Activated CD4-positive, alpha-beta T cell treated with anti-CD3 and anti-CD28 coated beads for 1 hour (primary cell): ENCODE measurements at places on chromosomes 3 and 15.

DNA sequence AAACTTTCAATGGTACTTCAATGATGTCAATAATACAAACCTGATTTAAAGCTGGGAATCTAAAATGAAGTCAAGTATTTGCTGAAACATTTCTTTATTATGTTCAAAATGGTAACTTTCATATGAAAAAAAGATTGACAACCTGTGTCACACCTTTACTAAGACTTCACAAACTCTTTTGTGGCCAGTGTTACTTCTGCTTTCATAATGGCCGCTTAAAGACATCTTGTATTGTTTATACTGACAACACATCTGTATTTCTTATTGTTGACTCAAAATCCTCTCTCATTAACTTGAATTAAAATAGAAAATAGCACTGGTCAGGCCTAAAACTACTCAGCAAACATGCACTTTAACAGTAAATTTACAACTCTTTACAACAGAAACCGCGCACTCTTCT, 312.3 kb upstream of the CNTN6 start:
- no peak for DNase-seq

DNA sequence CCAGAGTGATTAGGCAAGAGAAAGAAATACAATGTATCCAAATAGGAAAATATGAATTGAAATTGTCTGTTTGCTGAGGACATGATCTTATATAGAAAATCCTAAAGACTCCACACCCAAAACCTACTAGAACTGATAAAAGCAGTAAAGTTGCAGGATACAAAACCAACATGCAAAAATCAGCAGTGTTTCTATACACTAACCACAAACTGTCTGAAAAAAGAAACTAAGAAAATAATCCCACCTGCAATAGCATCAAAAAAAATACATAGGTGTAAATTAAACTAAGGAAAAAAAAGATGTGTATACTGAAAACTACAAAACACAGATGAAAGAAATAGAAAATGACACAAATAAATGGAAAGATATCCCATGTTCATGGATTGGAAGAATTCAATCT, 203.6 kb upstream of the SETMAR start:
- no peak for DNase-seq

DNA sequence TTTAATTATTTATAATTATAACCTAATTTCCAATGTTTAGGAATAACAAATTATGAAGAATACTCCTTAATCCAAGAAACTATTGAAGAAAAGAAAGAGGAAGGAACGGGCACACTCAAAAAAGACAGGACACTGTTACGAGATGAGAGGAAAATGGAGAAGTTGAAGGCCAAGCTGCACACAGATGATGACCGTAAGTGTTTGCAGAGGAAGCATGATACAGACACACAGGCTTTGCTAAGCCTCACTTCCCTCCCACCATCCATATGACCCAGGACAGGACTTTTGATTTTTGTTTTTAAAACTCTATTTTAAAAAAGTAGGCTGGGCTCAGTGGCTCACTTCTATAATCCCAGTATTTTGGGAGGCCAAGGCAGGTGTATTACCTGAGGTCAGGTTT, 389.4 kb upstream of the TPM1 start:
- no peak for DNase-seq

- no peak for DNase-seq
These were observed 67.6 kb upstream of the TGFBR2 start for GRCh38 chr3:30538791-30539190.

DNA sequence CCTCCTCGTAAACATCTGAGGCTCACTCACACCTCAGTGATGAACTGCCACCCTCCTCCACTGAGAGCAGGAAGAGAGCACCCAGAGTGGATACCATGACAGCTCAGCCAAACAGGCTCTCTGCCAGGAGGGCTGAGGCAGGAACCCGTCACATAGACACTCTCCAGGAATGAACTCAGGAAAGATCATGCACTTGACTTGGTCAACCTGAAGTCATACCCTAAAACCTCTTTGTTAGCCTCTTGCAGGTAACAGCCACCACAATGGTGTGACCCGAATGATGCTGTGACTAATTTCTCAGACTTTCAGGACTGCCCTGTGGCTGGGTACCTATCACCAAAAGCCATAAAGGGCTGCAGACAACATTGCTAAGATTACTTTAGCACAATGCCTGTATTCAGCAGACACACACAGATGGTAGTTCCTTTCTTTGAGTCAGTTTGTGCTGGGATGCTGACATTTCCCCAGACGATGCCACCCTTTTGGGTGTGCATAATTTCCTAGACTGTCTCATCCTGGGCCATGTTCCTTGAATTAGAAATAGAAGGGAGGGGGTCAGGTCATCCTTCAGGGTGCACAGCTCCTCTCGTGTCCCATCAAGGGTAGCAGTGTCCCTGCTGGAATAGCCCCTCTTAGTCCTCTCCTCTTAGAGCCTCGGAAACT, 30.3 kb downstream of the CX3CR1 start:
- DNase-seq, result no peak

DNA sequence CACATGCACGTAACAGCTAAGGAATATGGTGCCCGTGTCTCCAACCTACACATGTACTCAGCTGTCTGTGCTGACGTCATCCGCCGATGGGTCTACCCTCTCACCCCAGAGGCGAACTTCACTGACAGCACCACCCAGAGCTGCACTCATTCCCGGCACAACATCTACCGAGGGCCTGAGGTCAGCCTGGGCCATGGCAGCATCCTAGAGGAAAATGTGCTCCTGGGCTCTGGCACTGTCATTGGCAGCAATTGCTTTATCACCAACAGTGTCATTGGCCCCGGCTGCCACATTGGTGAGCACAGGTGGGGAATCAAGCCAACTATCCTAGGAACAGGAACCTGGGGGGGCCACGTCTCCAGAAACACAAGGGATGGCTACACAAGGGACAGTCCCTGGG, 5.3 kb downstream of the EIF2B5 start:
- no peak for DNase-seq

GRCh38 chr3:37144806-37145205, 29.6 kb downstream of the LRRFIP2 start:
- no peak for DNase-seq

GRCh38 chr3:100358413-100358812, 23.9 kb downstream of the NIT2 start:
- DNase-seq, result no peak

DNA sequence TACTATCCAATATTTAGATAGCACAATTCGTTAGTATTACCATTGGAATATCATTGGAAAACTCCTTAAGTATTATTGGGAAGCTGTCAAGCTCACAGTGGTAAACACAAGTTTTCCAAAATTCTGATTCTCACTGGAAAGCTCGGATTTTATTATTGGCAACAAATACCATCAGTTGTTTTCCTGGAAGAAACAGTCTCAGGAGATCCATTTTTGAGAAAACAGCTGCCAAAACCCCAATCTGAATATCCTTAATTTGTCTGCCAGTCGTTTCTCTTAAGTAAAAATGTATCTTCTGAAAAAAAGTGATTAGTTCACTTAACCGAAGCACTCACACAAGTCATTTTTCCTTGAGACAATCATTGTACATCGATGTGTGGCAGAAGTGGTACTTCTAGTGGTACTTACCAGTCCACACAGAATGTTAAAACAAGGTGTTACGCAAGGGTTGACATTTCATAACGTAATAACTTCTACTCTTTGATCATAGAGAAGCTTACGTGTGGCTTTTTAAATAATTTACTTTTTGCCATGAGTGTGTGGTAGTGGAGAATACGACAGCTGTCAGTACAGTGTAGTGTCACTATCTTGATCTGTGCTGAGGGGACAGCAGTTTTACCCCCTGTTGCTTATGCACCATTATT, 74.9 kb downstream of the FAM43A start:
- DNase-seq, result no peak

DNA sequence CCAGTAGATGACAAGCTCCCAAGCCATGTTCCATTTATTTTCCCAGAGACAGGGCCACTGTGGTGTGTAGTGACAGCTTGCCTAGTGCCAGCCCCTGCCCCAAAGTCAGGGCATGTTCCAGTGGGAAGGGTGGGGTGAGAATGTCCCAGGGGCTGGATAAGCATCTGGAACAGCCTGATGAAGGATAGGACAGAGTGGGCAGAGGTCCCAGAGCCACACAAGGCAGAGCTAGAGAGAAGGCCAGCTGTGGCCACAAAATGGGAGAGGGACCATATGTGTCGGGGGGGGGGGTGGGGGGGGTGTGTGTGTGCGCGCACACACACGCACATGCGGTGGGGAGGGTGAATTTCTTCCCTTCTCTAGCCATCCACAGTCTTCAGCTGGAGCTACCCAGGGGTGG, 27.0 kb upstream of the TSPAN3 start:
- DNase-seq, result no peak

DNA sequence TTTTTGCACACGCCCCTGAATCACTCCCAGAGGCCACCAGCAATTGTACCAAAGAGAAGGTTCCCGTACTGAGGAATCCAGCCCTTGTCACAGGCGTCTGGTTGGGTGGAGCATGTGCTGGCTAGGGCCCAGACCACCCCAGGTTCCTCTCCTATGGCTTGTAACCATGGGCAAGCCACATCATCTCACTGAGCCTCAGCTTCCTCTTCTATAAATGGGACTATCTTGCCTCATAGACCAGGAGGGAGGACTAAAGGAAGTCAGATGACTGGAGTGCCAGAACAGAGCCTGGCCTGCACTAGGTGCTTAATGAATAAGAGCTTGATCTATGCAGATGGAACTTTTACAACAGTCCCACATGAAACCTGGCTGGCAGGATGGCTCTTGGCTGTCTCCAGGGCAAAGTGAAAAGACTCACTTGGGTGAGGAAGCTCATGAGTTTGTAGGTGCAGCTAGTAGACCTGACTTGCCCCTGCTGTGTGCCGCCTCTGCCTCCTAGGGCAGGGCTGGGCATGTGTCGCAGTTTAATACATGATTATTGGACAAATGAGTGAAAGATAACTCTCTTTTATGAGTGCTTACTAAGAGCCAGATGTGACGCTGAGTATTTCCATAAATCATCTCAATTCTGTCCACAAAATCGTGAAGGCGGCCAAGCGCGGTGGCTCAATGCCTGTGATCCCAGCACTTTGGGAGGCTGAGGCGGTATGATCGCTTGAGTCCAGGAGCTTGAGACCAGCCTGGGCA, 29.3 kb downstream of the CTSH start:
- DNase-seq, result no peak

DNA sequence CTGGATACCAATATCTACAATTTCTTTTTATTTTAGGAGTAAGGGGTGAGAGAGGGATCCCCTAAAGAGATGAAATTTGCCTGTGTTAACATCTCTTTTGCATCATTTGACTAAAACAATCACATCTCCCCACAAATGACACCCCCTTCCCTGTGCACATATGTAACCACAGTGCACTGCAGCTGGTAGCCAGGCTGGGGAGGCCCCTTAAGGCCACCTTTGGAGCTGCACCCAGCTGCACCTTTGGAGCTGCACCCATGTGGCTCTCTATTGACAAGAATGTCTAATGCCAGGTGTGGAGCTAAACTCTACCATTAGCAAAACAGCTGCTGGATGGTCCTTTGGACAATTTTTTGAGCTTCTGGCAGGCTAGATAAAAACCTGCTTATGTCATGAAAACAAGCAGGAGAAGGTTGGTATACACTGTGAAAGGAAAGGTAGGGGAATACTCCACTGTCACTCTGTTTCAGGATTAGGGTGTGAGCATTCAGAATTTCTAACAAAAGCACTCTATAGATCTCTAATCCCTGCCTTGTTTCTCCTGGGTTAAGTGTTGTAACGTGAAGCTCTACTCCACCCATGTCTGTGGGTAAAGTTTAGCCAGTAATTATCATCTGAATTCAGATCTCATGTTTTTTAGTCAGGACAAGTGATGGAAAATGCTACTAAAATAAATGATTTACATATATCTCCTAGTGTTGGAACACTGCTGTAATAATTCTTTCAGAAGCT, 52.1 kb downstream of the TFG start:
- no peak for DNase-seq

DNA sequence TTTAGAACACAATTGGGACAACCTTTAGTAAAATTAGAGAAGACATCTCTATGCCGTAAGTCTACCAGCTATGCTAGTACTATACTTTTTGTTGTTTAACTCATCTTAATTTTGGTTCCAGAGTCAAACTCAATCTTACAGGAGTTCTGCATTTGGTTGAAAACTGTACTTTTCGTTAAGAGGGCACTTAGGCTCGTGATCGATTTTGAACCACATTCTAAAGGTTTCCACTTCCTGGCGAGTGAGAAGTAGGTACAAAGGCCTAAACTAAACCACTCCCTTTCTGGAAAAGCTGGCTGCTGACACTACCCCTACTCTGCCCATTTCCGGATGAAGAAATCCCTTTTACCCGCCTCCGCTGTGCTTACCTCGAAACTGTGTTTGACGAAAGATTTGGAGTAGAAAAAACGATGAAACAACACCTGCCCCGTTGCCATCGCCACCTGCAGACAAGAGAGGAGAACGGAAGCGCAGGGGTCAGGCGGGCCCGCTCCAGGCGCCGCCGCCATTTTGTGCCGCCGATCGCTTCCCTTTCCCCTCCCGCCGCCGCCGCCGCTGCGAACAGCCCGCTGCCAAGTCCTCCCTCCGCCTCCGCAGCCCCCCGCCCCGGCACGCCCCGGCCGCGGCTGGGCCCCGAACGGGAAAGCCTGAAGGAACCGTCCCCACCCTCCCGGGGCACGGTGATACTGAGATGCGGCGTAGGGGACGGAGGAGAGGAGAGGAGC, 748 bp downstream of the CCNL1 start:
- peak; percentile 68 for DNase-seq

GRCh38 chr3:149299938-149300801, 33.3 kb downstream of the TM4SF18 start:
- no peak for DNase-seq

GRCh38 chr3:180548050-180548449, 53.9 kb upstream of the TTC14 start:
- no peak for DNase-seq

DNA sequence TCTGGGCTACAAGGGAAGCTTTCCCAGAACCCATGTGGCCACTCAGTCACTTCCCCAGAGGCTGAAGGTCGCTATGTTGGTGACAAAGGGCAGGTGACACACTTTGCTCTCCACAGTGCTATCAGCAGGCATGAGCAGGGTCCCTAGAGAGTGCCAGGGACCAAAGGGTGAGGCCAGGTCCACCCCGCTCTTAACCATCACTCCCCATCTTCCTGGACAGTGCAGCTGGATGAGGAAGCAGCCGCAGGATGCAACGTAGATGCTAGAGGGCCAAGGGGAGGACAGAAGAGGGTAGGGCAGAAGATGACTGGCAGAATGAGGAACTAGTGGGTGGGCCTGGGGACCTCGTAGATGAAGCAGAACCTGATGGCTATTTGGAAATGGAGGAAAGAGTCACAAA, 13.6 kb upstream of the LTF start:
- no peak for DNase-seq
